Activated CD4-positive, alpha-beta T cell treated with anti-CD3 and anti-CD28 coated beads for 36 hours (primary cell): ENCODE measurements at places on chromosomes 7 and 10.

- DNase-seq = peak; percentile 9
These were observed 56.4 kb downstream of the BBS9 start for GRCh38 chr7:33185786-33186185.

GRCh38 chr7:30899630-30900029, 12.0 kb upstream of the AQP1 start:
- no peak for DNase-seq

GRCh38 chr7:21869785-21870402, 75.8 kb downstream of the CDCA7L start:
- DNase-seq = no peak

GRCh38 chr7:83427884-83428283, 221.1 kb downstream of the SEMA3E start:
- DNase-seq = no peak

- DNase-seq = no peak
These were observed 61.0 kb downstream of the GOLGA7B start for GRCh38 chr10:97910661-97911060.

DNA sequence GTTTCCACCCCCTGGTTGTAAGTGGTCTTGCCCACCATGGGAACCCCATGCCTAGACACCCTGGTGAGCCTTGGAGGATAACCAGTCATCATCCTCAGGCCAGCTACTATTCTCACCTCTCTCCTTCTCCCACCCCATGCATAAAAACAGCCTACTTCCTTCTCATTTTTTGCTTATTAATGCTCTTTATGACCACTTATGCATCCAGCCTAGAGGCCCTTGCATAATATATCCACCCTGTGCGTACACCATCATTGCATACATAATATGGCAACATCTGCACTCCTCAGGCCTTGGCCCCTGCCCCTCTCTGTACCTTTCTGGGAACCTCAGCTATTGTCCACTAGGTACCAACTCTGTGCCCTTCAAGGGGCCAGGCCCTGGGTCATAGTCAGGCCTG, 91.0 kb downstream of the CDH23 start:
- DNase-seq = no peak

DNA sequence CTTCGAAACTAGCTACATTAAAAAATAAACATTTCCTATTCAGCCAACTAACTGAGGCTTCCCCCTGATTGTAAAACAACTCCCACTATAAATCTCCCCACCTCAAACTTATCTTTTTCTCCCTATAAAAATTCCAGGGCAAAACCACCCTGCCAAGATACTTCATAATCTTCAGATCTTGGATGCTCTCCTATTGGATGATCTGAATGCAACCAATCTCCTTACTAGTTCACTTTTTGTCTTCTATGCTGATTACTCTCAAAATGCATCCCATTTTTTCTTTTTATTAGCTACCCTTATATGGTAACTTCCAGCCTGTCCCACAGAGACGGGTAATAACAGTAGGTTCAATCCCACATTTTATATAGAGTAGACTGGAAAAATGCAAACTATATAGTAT, 15.0 kb upstream of the PRSS58 start:
- no peak for DNase-seq

GRCh38 chr10:132942101-132943057, at the start of gene CFAP46:
TSS of gene CFAP46 (minus strand) at chr10:132942570. CDS start at chr10:132942484, 86 bp downstream.
- peak; percentile 67 for DNase-seq

GRCh38 chr10:62047960-62048383, 146.5 kb downstream of the ARID5B start:
- peak; percentile 77 for DNase-seq

DNA sequence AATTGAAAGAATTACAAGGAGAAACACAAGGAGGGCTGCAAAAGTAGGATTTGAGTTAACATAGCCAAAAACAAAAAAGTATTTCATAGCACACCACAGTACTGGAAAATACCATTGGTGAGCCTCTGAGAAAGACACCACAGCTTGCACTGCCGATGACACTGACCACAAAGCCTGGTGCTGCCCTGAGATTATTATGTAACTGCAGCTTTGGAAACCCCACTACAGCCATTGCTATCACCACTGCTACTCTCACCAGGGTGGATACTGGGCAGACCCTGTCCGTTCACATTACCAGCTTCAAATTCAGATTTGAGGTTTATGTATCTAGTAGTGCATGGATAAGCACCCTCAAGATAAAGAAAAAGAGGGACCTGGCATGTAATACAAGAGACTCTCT, 1246.7 kb upstream of the SORCS1 start:
- DNase-seq = no peak

DNA sequence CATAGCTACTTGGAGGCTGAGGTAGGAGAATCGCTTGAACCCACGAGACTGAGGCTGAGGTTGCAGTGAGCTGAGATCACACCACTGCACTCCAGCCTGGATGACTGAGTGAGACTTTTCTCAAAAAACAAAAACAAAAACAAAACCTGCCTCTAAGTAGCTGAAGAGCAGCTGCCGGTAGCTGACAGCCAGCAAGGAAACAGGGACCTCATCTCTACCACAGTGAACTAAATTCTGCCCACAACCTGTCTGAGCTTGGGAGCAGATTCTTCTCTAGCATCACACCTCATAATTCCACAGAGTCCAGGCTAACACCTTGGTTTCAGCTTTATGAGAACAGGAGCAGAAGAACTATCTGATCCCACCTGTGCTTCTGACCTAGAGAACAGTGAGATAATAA, 246.2 kb downstream of the KCND2 start:
- no peak for DNase-seq

GRCh38 chr10:3206511-3207157, 34.1 kb upstream of the PITRM1 start:
- no peak for DNase-seq

DNA sequence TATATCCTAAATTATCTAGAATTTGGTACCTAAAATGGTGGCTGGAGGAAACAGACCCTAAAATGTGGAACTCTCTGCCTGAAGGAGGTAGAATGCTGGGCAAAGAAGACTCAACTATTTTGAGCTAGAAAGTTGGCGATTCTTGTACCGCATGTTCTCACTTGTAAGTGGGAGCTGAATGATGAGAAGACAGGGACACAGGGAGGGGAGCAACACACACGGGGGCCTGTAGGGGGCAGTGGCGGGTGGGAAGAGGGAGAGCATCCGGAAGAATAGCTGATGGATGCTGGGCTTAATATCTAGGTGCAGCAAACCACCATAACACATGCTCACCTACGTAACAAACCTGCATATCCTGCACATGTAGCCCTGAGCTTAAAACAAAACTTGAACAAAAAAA, 250.6 kb downstream of the CALN1 start:
- no peak for DNase-seq

DNA sequence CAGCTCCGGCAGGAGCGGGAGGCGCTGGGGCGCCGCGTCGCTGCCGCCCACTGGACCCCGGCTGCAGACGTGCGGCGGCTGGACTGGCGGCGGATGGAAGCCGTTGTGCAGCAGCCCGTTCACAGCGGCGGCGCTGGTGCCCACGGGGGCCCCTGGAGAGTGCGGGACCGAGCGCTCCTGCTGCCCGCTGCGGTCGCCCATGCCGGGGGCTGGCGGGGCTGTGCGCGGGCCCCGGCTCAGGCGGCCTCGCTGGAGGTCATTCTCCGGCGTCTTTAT, 413 bp downstream of the PANK1 start:
- no peak for DNase-seq

- DNase-seq = no peak
These were observed 888.4 kb upstream of the PHF14 start for GRCh38 chr7:10085231-10085630.

- DNase-seq = no peak
These were observed 30.8 kb downstream of the GATA3 start for GRCh38 chr10:8085251-8085650.

DNA sequence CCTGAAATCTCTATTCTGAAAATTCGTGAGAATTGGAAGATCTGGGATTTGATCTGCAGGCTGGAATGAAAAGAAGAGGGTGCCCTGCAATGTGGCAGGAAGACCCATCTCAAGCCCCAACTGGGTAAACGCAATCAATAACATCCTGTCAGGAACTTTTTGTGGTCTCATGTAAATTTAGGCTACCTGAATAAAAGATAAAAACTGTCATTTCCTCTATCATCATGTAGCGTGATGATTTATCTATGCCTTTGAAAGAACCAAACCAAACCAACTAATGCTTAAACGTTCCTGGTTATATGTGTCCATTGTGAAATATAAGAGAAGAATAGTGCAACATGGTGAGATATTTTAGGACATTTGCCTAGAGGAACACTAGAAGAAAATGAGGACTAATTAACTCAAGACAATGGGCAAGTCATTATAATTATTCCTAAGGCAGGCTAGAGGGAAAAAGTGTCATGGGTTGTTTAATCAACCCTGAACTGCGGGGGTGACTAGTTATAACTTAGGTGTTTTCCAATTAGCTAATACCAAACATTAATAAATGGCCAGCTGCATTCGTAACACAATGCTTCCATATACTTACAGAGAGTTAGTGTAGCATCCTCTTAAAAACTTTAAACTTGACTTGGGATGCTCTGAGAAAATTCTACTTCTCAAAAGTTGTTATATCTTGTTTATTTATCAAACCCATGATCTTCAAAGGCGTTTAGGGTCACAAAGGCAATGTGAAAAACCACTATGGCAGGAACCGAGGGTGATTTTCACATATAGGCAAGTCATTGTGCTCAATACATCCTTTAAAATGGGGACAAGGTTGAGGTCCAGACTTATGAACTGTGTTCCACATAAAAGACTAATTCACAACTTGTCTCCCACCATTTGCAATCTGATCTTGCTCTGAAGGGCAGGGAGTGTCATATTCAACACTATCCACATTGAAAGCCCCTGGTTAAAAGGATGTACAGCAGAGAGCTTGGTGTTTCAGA, 48.6 kb upstream of the ADO start:
- DNase-seq = no peak
